ENCODE measurements at places on chromosomes 2 and 18.

- DNase-seq, result no peak
Observed at GRCh38 chr2:76008001-76008702, 297.4 kb upstream of the GCFC2 start.

- DNase-seq, result no peak
Observed at GRCh38 chr2:49043405-49043982, 110.8 kb downstream of the FSHR start.

GRCh38 chr18:9574473-9575115, 39.8 kb downstream of the PPP4R1 start:
- DNase-seq, result no peak

- no peak for DNase-seq
Observed at GRCh38 chr2:160928854-160929301, 231.3 kb upstream of the TANK start.

- no peak for DNase-seq
Observed at GRCh38 chr2:37982847-37983246, 57.8 kb downstream of the RMDN2 start.

DNA sequence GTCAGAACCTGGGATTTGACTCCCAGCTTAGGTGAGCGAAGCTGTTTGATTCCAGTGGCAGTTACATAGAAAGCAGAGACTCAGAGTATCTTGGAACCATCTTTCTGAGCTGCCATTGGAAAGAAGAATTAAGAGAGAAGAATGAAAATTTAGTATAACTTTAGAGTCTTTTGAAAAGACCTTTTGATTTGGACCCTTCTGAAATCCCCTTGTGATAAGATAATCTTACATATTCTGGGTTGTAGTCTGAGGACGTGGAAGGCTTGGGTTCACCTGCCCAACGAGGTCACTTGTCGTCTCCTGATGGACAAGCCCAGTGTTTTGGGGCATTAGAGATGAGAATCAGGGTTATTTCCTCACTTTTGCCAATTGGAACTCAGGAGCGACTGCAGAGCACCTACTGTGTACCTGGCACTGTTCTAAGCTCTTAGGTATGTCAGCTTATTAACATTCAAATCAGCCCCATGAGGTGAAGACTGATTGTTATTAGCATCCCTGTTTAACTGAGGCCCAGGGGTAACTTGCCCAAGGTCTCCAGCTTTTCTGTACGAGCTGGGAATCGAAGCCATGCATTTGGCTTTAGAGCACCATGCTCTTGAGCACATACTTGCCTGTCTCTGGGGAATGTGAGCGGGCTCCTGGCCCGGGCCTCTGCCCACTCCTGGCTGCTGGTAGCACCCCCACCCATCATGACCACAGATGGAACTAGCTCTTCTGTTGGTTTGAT, 2.9 kb downstream of the HK2 start:
- DNase-seq, result no peak

- DNase-seq, result no peak
Observed at GRCh38 chr18:5463390-5463789, 80.4 kb downstream of the EPB41L3 start.

GRCh38 chr2:2000724-2001061, 256.4 kb upstream of the PXDN start:
- no peak for DNase-seq

DNA sequence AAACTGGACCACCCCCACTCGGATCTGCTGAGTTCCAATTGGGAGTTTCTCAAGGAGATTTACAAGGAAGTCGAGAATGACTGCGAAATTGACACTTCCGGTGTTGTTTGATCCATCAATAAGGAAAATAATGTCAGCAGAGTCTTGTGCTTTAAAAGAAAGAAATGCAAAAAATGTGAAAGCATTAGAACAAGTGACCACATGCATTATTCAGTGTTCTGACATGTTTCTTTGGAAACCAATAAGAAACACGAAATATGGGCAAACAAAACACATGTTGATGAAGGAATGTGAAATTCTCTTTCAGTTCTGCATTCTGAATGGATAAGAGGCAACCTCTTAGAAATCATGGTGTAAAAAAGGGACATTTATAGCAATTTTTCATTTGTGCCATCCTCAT, 25.9 kb downstream of the COL6A3 start:
- DNase-seq, result no peak

- DNase-seq, result no peak
Observed at GRCh38 chr2:138084206-138084605, 119.9 kb downstream of the HNMT start.
